MG63 (cell line): ENCODE measurements at places on chromosomes 5 and 9. TPM values are rescaled to one million over a fixed set of nuclear protein-coding genes. Genes with fewer than 3 reads are reported as not detected.
A peak's percentile ranks its signal among the peaks of the same experiment; 100 is the strongest.

DNA sequence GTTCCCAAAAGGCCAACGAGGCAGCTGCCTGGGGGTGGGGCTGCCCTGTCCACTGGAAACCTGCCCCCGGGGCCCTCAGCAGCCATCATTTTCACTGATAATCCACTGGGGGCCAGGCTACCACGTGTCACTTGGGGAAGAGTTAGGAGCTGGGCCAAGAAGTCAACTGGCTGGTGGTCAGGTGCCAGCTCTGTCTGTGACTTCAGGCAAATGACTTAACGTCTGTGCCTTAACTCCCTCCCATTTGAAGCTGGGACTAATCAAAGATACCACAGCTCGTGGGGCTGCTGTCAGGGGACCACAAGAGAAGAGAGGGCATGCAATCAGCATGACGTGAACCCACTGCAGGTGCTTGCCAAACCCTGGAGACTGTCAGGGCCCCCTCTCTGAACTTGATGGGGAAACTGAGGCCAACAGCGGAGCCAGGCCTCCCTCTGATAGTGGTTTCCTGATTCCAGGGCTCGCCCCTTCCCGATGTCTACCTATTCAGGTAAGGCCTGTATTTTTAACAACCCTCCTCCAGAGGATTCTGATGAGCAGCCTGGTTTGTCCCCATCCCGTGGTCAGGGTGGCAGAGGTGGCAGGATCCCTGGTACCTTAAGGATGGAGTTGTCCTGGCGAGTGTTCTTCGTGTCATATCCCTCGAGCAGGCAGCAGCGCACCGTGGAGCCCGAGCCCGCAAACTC is 12.3 kb upstream of the DPM2 start:
- no peak for DNase-seq

- DNase-seq: no peak
These were observed 84.4 kb upstream of the HSPA9 start for GRCh38 chr5:138659561-138659960.

DNA sequence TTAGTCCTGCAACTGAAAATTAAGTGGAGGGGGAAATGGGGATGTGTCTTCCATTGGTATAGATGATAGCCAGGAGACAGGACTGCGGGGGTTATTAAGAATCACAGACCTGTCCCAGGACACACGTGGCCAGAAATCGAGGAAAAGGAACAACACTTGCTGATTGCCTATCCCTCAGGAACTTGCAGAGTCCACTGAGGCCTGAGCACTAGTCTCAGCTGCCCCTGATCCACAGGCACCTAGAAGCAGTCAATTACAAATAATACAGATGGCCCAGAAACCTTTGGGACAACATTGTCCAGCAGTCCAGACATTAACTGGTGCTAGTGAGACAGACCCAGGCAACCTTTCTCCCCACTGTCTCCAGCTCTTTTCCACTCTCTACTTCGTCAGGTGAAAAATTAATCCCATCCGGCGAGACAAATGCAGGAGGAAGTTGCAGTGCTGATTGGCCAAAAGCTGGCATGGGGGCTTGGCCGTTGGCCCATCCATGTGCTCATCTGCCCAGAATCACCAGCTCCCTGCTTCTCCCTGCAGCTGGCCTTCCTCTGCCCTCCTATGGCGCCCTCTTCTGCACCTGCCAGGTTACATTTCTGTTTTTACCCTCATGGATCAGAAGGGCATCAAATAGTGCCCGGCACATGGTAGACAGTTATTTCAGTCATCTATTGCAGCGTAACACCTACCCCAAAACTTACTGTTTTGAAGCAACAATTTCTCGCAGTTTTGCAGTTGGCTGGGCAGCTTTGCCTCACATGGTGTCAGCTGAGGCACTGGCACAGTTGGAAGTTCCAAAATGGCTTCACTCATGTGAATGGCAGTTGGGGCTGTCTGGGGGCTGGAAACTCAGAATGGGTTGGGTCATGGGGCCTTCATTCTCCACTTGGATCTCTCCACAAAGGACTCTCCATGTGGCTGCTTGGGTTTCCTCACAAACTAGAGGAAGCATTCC is 3.6 kb upstream of the B4GALT1 start:
- DNase-seq: peak; percentile 74

GPX3 gene
- total RNA-seq: 2.3 and 5.6 TPM in 2 replicates

GRCh38 chr9:93391898-93392297 is 59.6 kb upstream of the FAM120A start:
- DNase-seq: no peak

KCNIP1 gene
- total RNA-seq: 0.43 and 7.9 TPM in 2 replicates

DNA sequence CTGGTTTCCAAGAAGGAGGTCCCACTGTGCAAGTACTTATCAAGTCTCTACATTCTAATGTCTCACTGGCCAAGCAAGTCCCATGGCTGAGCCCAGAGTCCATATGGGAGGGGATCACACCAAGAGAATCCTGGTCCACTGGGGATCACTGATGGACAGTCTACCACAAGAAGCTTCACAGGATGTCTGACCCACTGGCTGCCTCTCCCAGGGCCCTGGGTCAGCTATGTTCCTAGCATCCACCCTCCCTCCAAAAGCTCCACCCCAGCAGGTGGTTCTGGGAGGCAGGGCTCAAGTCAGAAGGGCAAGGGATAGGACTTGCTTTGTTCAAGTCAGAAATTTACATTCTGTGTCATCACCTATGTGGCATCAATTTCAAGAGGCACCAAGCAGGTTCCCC is 508.5 kb downstream of the BNC2 start:
- no peak for DNase-seq

DNA sequence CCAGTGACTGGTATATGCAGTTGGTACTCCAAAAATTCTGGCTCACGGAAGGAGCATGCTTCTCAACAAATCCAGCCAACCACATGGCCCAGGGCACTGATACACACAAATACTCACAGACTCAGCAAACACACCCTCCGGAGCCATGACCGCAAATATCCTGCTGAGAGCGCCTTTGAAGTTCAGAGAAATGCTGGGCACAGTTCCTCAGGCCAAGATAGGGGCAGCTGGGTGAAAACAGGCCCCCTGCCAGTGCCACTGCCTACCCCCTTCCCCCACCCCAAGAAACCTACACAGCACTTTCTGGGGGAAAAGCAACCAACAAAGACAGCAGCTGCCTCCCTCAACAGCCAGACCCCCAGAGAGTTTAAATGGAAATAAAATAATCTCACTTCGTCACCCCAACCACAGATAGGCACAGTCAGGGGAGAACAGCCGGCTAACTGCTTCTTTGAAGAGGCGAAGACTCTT is 120.0 kb downstream of the C5orf15 start:
- peak; percentile 88 for DNase-seq

GRCh38 chr5:33272288-33272687 is 168.5 kb upstream of the TARS1 start:
- no peak for DNase-seq

N4BP3 gene
- total RNA-seq: 1.0 and 2.3 TPM in 2 replicates

TNFSF8 gene
- not detected in 2 replicates for total RNA-seq

ALDH1A1 gene
- not detected in 2 replicates for total RNA-seq

GRCh38 chr9:113564498-113565237 is 101.1 kb downstream of the RGS3 start:
- peak; percentile 87 for DNase-seq

APBB3 gene
- total RNA-seq: 7.2 and 12.5 TPM in 2 replicates

SLC46A2 gene
- not detected in 2 replicates for total RNA-seq

GRCh38 chr9:89604729-89605464 is at the start of gene GADD45G:
GADD45G (plus strand) TSS chr9:89605012; CDS start chr9:89605122, 110 bp downstream.
- peak; percentile 69 for DNase-seq

- DNase-seq: no peak
These were observed 209.7 kb downstream of the GADD45G start for GRCh38 chr9:89814340-89815040.

PLEKHG4B gene
- total RNA-seq: not detected in 2 replicates

GRCh38 chr9:124215956-124216355 is 41.8 kb upstream of the NEK6 start:
- DNase-seq: no peak

PCDHA9 gene
- not detected in 2 replicates for total RNA-seq

- no peak for DNase-seq
These were observed 2.9 kb upstream of the CAMSAP1 start for GRCh38 chr9:135910216-135910615.

DNA sequence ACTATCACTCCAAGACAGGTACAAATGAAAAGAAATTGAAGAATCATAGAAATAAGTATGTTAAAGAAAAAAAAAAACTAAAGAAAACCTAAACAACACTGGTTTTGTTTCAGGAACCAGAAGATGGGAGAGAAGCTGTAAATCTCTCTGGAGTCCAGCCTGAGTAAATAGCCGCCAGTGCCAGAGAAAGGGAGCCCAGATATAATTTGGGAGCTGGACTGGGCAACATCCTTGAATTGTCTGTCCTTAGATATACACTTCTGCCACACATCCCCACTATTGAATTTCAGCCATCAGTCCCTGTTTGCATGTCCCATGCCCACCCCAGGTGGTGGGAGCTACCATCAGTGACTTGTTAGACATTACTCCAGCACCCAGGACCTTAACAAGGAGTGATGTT is 979.6 kb downstream of the DTWD2 start:
- DNase-seq: no peak

DNA sequence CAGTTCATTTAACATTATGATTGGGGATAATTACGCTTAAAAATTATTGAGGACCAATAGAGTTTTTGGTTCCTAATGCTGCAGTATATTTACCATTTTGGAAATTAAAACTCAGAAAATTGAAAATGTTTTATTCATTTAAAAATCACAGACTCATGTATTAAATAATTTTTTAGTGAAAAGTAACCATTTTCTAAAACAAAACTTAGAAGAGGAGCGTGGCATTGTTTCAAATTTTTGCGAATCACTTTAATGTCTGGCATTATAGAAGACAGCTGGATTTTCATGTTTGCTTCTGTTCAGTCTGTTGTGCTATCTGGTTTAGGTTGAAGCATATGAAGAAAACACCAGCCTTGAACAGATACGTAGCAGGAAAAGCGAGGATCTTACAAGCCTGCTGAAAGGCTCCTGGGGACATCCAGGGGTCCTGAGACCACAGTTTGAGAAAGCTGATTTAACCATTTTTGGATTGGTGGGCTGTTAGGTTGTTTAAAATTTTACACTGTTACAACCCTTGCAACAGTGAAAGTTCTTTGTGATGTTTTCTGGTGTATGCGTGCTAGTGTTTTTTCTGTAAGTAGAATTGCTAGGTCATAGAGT is 1.6 kb downstream of the ZFYVE16 start:
- no peak for DNase-seq

DNA sequence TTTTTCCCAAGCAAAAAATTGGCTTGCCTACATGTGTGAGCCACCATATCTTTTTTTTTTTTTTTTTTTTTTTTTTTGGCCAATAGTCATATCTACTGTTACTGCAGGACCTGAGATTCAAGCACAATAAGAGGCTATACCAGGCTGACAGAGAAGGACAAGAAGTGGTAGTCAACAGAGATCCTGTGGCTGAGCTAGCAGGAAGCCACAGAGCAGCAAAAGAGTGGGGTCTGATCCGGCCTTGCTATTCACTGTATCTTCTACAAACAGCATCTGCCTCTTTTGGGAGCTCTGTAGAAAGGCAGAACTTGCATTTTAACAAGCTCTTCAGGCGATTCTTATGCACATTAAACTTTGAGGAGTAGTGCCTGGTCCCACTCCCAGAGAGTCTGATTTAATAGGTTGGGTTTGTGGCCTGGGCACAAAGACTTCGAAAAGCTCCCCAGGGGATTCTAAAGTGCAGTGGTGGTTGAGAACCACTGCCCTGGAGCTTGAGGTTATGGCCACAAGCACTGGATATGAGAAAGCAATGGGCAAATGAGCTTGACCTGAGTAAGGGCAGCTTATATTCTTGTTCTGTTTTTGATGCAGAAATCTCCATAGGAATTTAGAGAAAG is 162.8 kb downstream of the PIK3R1 start:
- DNase-seq: no peak

NKD2 gene
- total RNA-seq: 3.4 and 5.7 TPM in 2 replicates

DNA sequence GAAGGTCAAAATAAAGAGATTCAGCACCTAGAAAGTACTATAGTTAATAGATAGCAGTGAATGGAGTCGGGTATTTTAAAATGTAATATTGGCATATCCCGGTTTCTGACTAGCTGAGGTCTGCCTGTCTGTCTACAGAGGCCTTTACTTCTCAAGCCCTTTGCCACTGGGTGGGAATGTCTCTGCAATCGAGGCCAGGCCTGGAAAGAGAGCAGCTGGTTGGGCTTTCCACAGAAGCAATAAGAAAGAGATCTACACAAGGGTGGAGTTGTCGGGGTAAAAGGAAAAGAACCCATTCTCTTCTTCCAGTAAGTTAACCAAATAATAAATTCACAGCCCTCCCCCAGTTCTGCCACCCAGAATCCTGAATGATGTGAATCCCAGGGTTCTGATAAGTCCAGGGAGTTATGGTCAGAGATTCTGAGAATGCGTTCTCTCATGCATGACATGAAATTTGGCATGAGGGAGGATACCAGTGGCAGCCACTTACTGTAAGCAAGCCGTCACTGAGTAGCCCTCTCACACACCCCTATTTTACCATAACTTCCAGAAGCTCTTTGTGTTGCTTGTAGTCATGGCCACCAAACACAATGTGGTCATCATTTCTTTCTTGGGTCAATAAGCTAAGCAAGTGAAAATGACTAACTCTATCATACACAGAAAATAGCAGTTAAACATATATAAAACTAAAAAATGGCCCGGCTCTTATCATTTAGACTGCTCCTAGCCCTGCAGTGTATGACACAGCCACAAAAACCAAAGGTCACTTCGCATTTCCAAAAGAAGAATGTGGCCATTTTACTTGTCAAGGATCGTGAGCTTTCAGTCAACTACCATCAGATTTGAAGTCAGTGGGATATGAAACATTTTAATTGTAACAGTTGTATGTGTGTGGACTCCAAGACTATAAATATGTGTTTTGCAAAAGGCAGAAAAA is 185.0 kb downstream of the GLIS3 start:
- peak; percentile 28 for DNase-seq

- no peak for DNase-seq
These were observed 275.5 kb downstream of the ARHGEF28 start for GRCh38 chr5:73901455-73901854.

DNA sequence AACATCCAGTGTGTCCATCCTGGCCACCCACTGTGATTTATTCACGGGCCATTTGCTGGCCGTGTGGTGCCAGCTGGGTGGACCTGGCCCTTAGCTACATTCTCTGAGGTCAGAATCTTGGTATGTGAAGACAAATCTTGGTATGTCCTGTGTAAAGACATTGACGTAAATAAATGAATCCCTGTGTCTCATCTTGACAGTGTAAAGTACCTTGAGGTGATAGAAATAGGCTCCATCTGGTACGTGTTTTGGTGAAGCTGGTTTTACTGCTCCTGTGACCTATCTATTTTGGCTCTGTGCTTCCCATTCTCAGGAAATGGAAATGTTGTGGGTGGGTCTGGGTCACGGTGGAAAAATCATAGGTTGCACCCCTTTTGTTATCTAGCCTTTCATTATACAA is 245.4 kb upstream of the ANKH start:
- peak; percentile 74 for DNase-seq

HAPLN1 gene
- 0.16 TPM in 1 of 2 replicates, not detected in the other for total RNA-seq
